G401 (cell line): ENCODE measurements at places on chromosomes 1 and 21. TPM values are rescaled to one million over a fixed set of nuclear protein-coding genes. Genes with fewer than 3 reads are reported as not detected.

DNA sequence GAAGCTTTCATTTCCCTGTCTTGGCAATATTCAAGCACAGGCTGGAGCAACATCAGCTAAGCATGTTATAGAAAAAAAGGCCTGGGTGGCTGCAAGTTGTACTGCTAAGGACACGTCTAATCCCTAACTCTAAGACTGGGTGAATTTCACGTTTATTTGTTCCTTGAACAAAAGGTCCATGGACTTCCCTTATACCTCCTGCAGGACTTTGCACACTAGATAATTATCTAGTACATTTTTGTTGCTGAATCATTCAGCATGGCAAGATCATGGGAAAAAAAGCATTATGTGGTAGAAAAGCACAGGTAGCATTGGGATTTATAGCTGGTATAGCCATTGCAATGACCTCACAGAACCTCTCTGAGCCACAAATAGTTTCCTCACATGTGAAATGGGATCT is 130.7 kb upstream of the DMRTA2 start:
- no peak for DNase-seq

DNA sequence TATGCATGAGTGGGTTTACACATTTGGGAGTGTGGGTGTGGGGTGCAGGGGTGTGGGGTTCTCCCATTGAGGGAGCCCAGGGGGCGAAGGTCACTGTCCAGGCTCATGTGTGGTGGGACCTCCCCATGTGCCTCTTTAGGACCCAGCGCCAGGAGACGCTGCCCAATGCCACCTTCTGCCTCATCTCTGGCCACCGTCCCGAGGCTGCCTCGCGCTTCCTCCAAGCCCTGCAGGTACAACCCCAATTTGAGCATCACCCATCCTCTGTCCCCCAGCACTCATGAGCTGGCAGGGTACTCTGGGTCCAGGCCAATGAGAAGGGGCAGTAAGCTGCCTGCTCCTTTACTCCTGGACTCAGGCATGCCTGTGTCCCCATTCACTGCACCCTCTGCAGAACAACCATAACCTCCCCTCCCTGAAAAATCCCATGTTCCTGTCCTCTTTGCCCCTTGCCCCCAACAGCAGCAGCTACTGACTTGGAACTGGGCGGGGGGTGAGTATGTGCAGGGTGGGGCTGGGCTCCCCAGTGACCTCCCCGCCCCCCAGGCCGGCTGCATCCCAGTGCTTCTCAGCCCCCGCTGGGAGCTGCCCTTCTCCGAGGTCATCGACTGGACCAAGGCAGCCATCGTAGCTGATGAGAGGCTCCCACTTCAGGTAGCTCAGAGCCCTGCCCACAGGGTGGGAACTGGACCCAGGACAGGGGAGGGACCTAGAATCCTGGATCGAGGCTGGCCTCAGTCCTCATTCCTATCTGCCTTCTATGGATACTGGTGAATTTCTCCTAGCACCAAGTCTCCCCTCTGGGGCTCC is 7.7 kb downstream of the EXTL1 start:
- no peak for DNase-seq

DNA sequence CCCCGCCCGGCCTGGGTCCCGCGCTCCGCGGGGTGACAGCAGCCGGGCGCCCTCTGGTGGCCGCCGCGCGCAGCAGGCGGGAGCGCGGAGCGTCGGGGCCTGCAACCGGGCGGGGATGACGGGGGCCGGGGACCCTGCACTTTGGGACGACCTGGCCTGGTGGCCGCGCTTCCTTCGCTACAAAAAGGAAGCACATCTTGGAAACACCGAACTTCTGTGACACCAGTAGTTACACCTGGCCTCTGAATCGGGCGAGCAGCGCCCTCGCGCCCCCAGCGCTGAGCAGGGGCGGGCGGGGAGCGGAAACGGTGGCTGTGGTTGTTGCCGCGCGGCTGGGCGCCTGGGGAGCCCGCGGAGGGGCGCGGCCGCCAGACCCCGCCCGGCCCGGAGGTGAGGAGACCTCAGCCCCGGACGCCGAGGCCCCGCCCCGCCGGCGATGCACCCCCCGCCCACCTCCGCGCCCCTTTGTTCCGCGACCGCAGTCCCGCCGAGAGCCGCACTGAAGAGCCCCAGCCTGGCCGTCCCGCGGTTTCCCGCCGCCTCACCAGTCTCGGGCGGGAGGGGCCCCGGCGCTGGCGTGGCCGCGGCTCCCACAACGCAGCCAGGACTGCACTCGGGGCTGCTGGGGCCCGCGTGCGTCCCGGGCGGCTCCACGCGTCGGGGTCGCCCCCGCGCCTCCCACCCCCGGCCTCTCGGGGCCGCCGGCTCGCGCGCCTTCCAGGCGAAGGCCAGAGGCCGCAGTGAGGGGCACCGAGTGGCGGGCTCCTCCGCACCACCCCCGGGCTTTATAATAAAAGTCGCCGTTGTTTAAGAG is 59.3 kb downstream of the H3-3A start:
- peak; percentile 64 for DNase-seq

DNA sequence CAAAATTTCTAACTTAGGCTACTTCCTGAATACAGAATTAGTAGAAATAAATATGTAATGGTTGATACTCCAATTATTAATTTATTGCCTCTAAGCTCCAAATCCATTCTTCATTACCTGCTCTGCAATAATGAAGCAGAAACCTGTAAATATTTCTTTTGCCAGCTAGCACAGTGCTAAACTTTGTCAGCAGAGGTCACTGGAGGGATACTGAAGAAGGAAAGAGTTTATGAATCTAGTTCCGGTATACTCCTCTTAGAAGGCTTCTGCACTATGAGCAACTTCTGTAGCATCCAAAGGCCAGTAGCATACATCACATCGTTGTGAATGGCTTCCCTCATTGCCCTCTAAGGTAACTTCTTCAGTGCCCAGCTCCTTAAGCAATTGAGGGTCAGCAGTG is 81.0 kb upstream of the LHX8 start:
- DNase-seq = no peak

GRCh38 chr1:156488566-156489165 is 11.9 kb downstream of the MEF2D start:
- DNase-seq = no peak

DNA sequence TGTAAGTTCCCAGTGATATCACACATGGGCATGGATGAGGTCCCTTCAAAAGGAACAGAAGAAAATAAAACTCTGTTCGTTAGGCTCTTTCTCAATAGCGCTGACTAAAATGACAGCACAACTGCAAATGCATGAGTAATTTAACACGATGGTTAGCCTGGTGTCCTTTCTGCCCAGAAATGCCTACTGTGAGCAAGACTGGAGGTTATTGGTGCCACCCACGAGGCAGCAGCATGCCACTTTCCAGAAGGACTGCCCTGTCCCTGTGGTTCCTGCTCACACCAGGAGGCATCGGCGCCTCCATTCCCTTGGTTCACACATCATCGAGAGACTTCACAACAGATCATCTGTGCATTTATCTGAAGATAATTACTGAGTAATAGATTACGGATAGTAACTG is 26.2 kb downstream of the VPS26C start:
- DNase-seq = no peak

DNA sequence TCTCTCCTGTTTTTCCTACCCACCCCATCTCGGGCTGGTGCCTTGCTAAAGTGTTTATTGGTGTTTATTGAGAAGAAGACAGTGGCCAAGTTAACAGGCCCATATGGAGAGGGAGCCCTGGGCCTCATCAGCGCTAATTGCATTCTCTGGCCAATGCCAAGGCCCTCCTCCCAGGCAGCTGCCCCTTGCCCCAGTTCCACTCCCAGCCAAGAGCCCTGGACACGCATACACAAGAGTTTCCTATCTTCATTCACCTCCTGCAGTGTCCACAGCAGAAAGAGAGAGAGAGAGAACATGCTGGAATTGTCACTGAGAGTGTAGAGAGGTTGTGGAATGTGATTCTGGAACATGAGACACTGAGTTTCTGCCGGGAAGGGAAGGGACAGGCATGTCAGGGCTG is 25.4 kb upstream of the VWA5B1 start:
- DNase-seq = no peak

DNA sequence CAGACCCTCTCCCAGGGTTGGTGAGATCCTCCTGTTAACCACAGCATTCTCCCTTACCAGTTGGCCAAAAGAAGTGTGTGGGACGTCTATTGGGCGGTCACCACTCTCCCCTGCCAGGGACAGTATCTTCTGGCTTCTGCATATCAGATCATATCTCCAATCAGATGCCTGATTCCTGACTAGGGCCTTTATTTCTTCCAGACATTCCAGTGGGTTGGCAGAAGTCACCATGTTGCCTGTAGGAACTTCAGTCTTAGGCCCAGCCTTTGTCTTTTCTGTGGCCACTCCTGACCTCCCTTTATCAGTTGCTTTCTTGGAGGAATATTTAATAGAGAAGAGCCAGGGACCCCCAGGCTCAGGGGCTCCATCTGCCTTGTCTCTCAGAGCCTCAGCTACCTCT is 130.4 kb upstream of the F3 start:
- no peak for DNase-seq

DNA sequence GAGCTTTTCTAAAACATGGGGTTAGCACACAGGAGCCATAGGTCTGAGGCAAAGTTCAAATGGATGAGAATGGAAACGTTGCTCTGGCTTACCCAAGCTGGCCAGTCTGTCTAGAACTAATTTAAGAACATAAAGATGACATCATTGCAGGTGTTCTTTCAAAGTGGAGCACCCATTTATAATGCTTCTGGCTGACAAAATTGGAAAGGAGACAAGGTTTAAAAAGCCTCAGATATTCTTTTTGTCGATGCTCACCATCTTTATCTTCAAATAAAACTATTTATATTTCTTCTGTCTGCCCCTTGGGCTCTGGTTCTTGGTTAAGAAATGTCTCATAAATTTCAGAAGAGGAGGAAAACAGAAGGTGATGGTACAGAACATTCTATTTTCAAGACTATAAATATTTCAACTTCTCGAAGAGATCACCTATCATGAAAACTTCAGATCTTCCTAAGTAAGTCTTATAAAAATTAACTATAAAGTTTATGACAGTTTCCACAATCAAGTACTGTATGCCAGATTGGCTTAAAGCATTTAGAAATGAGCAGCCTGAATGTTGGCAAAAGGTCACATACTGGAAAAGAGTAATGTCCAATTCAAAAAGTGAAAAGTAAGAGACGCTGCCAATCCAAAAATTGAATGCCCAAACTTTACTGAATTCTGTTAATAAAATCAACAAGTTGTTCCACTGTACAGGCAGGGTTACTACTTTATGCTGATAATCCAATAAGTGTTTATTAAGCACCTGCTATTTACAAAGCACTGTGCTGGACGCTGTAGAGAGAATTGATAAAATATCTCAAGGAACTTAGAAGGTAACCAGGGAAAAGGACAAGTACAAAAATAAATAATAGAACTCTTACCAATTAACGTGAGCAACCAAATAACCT is 92.0 kb downstream of the ETS2 start:
- no peak for DNase-seq

- DNase-seq = no peak
These were observed 148.4 kb downstream of the GPATCH2 start for GRCh38 chr1:217482356-217483102.

GRCh38 chr1:191582169-191582568 is 576.1 kb upstream of the RGS18 start:
- no peak for DNase-seq

GRCh38 chr1:149936992-149937705 is 470 bp upstream of the MTMR11 start:
- DNase-seq = peak; percentile 67

GRCh38 chr1:37797750-37798345 is 4.2 kb downstream of the MANEAL start:
- DNase-seq = no peak

GRCh38 chr1:155175927-155176371 is 2.3 kb downstream of the TRIM46 start:
- no peak for DNase-seq

DNA sequence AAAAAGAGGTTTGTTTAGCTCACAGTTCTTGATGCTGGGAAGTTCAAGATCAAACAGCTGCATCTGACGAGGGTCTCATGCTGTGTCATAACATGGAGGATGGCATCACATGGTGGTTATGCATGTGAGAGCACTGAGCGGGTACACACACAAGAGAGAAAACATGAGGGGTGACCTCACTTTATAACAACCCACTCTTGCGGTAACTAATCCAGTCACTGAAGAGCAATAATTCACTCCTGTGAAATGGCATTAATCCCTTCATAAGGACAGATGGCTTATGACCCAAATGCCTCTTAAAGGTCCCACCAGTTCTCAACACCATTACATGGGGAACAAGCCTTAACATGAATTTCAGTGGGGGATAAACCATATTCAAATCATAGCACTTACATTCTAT is 23.2 kb upstream of the CHIT1 start:
- DNase-seq = no peak

GRCh38 chr1:93990010-93990409 is 80.8 kb upstream of the GCLM start:
- no peak for DNase-seq

DNA sequence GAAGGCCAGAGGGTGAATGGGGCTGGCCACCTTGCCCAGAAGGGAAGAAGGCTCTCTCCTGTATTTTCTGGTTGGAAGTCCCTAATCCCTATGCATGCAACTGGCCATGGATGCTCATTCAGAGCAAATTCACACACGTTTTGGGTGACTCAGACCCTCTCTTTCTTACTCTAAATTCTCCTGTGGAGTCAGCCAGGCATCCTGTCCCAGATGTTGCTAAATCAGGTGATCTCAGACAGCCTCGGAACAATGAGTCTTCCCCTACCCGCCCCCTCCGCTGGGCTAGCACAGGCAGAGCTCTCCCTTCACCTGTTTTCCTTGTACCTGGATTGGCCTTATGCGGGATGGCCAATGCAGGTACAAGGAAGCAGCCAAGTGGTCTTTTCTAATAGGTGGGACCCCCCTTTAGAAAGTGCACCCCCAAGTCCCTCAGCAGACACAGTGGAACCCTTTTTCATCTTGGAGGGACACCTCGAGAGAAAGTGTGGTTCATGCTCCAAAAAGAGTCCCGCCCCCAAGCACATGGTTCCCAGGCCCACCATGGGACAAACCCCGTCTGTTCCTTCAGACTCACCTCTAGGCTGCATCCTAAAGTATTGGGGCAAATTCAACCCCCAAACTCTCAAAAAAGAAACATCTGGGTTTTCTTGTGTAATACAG is 8.6 kb downstream of the S100A6 start:
- DNase-seq = no peak

- DNase-seq = no peak
These were observed at the start of gene TNFRSF9 for GRCh38 chr1:7940745-7941436. TSS of gene TNFRSF9 (minus strand) at chr1:7940839. CDS start at chr1:7939994, 845 bp downstream.

- no peak for DNase-seq
These were observed 2.2 kb upstream of the ACTRT2 start for GRCh38 chr1:3019007-3019515.

- DNase-seq = no peak
These were observed 40.9 kb downstream of the PTAFR start for GRCh38 chr1:28135371-28136168.

- no peak for DNase-seq
These were observed 62.6 kb downstream of the ABL2 start for GRCh38 chr1:179166663-179167417.

DNA sequence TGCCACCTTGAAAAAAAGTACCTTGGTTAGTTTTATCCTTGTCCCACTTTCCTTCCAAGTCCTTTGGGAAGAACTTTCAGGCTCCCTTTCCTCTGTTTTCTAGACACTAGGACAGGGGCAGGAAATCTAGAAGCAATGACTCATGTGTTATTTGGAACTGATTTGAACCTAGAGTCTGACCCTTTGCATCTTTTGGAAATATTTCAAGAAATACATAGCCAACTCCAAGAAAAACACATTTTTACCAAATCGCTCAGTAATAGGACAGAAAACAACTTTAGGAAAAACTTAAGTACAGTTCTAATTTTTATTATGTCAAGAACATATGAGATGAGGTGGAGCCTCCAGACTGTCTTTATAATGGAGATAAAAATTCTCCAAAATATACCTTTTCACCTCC is 292.4 kb downstream of the PTBP2 start:
- DNase-seq = no peak

Gene ZNF593OS
- total RNA-seq = not detected in 2 replicates

Gene C1orf122
- 99.0 and 128 TPM in 2 replicates for total RNA-seq

Gene NOTCH2
- total RNA-seq = 31.9 and 58.2 TPM in 2 replicates

Gene OR2L2
- not detected in 2 replicates for total RNA-seq

Gene COL8A2
- 0.47 TPM in 1 of 2 replicates, not detected in the other for total RNA-seq
